ENCODE measurements at places on chromosomes 6 and 20.

GRCh38 chr6:101931766-101932165, 538.3 kb downstream of the GRIK2 start:
- no peak for DNase-seq

DNA sequence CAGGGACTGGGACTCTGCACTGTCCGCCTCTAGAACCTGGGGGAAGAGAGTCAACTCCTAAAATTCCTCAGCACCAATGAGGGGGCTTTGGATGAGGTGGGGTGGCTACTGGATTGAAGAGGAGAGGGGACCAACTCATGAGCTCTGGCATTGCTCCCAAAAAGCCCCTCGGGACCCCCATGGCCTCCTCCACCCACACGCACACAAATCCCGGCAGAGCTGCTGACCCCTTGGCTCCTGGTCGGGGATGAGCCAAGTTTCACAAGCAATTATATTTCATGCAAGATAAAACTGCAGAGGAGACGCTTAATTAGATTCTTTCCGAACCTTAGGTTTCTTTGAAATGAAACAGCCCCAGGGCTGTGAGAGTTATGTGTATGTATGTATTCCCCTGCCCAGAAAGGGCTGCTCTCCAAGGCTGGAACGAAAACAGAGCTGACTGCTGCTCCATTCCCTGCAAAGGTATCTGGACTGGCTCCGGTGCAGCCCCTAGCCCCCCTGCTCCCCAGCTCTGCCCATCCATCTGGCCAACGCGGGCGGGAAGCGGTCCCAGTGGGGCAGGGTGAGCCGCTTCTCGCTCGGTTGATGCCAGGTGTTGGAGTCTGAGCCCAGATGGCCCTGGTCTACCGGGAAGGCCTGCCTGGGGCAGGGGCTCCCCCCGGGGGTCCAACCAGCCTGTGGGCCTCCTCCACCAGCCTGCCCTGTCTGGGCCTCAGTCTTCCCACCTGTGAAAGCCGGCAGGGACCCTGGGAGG, 46.8 kb upstream of the STX16 start:
- DNase-seq, result no peak

GRCh38 chr20:19288636-19289035, 76.2 kb downstream of the SLC24A3 start:
- DNase-seq, result no peak

- no peak for DNase-seq
Observed at GRCh38 chr6:88262332-88262731, 96.2 kb upstream of the CNR1 start.

DNA sequence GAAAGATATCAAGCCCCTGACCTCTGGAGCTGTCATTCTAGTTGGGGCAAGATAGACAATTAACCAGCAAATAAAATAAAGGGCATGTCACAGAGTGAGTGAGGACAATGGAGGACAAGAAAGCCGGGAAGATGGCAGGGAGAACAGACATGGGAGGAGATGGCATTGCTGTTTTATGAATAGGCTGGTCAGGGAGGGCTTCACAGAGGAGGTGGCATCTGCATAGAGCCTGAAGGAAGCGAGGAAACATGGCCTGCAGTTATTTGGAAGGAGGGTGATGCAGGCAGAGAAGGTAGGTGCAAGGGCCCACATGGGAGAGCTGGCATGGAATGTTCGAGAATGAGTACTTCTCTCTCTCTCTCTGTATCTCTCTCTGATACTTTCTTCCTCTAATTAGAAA, 63.7 kb downstream of the EFCAB8 start:
- no peak for DNase-seq

GRCh38 chr6:24486065-24486464, 3.3 kb downstream of the GPLD1 start:
- DNase-seq, result no peak
